ENCODE measurements at places on chromosomes 5 and 9. TPM values are rescaled to one million over a fixed set of nuclear protein-coding genes. Genes with fewer than 3 reads are reported as not detected.

- no peak for DNase-seq
Measured at GRCh38 chr9:30075022-30075421, 2309.4 kb upstream of the ACO1 start.

GRCh38 chr5:109242518-109242917 lies 167.3 kb downstream of the PJA2 start:
- no peak for DNase-seq

DNA sequence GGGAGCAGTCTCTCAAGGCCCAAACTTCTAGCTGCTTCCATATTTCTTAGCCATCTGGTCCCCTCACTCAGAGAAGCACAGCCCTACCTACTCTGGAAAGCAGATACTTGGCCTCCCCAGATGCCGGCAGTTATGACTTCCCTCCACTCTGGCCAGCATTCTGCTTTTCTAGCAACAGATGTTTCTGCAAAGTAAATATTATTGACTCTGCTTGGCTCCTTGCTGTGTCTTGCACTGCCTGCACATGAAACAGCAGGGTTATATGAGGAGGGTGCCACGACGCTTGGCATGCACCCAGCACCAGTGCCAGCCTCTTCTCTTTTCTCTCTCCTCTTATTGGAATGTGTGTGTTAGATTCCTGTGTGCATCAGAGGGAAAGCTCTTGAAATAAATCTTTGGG lies 99.7 kb downstream of the ARHGAP26 start:
- DNase-seq: no peak

DNA sequence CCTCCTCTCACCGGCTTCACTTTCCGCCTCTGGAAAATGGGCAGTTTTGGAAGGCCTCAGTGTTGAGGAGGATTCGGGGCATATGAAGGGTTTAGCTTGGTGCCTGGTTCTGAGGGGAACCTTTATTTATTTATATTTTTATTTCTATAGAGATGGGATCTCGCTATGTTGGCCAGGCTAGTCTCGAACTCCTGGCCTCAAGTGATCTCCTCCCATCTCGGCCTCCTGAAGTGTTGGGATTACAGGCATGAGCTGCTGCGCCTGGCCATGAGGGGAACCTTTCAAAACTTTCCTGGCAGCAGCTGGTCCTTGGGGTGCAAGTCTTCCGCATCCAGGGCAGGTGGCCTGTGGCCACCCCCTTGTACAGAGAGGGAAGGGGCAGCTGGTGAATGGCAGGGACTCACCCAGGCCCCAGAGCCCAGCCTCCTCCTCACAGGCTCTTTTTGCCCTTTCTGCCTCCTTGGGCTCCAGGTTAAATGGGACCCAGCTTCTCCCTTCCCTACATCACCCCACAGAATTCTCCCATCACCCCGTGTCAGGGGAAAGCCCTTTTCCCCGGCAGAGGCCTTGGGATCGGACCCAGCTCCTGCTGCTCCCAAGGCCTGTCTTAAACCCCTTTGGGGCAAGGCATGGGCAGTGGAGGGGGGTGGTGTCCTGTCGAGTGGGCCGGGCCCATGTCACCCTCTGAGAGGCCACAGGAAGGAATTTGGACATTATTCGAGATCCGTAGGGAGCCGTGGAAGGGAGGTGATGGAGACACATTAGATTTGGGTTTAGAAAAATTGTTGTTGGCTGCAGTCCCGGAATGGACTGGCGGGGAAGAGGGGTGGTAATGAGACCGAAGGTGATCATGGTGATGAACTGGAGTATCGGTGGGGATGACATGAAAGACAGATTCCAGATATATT lies 5.9 kb downstream of the NCS1 start:
- no peak for DNase-seq

DNA sequence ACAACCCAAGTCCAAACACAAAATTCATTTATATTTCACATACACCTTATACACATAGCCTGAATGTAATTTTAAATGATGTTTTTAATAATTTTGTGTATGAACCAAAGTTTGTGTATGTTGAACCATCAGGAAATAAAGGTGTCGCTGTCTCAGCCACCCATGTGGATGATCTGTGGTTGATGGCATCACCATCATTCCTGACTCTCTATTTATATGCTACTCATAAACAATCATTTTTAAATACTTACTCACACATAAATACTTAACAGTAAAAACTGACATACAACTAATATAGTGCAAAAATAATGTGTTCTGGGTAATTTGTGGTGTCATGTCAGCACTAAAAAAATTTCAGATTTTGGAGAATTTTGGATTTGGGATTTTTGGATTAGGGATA lies 38.4 kb downstream of the SMC5 start:
- DNase-seq: no peak

GRCh38 chr9:35666045-35666444 lies 1.1 kb upstream of the ARHGEF39 start:
- DNase-seq: no peak

DNA sequence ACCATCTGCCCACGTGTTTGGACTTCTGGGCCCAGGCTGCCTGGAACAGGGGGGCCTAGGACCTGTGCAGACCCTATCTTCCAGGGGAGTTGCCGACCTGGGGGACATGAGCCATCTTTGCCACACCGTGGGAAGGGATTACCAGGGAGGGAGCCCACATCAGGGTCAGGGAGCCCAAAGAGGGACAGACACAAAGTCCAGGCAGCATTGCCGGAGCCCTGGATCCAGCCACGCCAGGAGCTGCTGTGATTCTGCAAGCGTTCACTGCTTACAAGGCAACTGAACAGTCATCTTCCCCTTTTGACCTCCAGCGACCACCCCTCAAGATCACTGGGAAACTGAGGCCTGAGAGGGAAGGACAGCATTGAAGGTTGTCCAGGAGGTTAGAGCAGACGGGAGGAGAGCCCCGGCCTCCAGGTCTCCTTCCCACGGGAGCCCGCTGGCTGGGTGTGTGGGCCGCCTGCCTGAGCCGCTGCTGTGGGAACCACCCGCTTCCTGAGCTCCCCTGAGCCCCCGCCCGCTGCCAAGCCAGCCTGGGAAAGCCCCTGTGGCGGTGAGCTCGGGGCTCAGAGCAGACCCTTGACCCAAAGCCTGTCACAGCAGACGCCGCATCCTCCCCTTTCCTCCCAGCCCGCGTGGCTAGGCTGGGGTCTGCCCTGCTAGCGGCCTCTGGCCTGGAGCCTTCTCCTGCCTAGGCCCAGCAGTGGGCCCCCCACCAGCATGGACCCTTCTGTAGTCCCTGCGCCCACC lies 17.1 kb upstream of the NOTCH1 start:
- no peak for DNase-seq

- no peak for DNase-seq
Measured at GRCh38 chr5:59816654-59817300, 76.7 kb downstream of the PDE4D start.

DNA sequence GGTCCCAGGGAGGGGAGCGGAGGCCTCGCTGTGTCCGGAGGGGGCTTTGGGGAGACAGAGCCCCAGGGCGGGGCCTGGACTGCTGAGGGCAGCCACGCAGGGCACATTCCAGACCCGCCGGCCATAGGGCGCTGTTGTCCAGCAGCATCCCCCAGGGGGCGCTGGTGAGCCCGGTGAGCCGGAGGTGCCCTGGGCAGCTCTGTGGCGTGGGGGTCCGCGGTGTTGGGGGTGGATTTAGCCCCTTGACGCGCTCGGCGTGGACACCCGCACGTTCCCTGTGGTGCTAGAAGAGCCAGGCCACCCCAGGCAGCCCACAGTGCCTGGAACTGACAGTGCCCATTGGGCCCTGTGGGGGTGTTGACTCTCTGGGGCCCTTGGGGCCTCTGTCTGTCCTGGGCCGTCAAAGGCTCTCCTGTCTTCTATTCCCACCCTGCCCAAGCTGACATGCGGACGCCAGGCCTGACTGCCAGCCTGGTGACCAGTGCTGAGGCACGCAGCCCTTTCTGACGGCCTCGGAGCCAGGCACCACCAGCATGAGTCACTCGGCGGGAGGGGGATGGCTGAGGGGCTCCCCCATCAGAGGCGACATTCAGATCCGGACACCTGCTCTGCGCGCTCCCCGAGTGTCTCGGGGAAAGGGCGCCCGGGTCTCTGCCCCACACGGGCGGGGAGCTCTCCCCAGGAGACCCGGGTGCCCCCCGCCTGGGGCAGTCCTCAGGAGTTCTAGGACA lies 23.9 kb downstream of the TPPP start:
- no peak for DNase-seq

- no peak for DNase-seq
Measured at GRCh38 chr9:69748304-69748703, 11.5 kb downstream of the PTAR1 start.

GRCh38 chr5:33049298-33049697 lies 338.2 kb downstream of the NPR3 start:
- no peak for DNase-seq

GRCh38 chr5:75192264-75192663 lies 44.4 kb downstream of the ANKRD31 start:
- DNase-seq: no peak

DNA sequence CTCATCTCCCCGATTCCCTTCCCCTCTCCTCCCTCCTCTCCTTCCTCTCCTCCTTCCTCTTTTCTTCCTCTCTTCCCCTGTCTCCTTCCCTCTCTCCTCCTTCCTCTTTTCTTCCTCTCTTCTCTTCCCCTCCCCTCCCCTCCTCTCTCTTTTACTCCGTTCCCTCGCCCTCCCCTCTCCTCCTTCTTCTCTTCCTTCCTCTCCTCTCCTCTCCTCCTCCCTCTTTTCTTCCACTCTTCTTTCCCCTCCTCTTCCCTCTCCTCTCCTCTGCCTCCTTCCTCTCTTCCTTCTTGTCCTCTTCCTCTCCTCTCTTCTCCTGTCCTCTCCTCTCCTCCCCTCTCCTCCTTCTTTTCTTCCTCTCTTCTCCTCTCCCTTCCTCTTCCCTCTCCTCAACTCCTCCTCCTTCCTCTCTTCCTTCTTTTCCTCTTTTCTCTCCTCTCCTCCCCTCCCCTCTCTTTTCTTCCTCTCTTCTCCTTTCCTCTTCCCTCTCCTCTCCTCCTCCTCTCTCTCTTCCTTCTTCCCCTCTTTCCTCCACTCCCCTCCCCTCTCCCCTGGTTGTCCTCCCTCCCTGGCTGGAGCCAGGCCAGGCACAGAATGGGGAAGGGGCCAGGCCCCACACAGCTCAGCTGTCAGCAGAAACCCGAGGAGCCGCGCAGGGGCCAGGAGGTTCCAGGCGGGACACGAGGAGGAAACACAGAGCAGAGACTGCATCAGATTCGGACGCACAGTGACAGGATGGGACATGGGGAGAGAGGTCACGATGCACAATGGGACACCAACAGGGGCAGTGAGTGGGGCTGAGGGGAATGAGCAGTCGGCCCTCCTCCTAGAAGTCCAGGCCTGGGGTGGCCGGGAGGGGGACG lies 48.0 kb downstream of the CAMK2A start:
- no peak for DNase-seq

GRCh38 chr9:12726795-12727194 lies 33.6 kb downstream of the TYRP1 start:
- DNase-seq: no peak

DNA sequence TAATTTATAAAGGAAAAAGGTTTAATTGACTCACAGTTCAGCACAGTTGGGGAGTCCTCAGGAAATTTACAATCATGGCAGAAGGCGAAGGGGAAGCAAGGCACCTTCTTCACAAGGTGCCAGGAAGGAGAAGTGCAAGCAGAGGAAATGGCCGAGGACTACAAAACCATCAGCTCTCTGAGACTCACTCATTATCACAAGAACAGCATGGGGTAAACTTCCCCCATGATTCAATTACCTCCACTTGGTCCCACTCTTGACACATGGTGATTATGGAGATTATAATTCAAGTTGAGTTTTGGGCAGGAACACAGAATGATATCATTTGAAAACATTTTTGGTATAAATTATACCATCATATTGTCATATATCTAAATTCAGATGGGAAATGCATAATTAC lies 934.7 kb downstream of the CDH12 start:
- no peak for DNase-seq

DNA sequence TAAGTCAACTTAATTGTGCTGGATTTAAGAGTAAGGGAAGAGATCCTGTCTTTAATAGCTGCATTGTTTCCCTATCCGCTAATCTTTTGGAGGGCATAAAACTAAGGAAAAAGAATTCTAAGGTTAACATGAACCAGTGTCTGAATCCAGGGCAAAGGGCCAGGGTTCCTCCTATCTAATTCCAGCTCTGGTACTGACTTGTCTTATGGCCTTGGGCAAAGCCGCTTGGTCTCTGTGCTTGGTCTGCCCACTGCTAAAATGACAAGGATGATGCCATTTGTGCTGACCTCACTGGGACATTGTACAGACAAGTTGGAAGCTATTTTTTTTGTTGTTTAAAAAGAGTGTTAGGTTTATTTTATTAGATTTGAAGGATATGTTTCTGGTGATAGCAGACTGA lies 334.7 kb upstream of the PIK3R1 start:
- DNase-seq: no peak

GRCh38 chr5:116454417-116454927 lies 120.2 kb downstream of the SEMA6A start:
- DNase-seq: no peak

DNA sequence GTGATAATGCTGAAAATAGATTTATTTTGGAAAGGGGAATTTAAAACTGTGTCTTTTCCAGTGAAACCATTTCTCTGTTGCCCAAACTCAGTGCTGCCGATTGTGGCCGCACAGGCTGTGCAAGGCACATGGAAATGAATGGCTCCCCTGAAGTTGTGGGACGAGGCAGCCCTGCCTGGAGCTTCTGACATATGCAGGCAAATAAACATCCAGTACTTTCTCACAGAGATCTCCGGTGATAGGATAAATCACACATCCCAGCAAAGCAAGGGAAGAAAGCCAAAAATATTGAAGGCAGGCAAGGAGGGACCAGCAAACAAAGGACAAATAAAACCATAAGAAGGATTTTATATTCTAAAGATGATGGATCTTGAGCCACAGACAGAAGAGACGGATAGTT lies 464.5 kb downstream of the MTRR start:
- no peak for DNase-seq

GRCh38 chr9:136868644-136869043 lies 2.5 kb upstream of the EDF1 start:
- no peak for DNase-seq

DNA sequence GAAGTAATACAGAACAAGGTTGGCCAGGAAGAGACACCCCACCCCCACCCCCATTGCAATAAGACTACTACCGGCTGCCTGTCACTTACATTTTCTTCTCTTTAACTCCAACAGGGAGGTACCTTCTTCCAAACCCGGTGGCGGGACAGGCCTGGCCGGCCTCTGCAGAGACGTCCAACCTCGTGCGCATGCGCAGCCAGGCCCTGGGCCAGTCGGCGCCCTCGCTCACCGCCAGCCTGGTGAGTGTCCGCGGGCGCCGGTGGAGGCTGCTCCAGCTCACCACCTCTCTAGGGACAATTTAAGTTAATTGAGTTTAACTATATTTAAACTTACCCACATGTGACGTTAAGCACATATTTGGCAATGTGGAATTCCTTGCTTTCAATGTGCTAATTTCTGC lies 192.4 kb downstream of the MAST4 start:
- DNase-seq: no peak

DNA sequence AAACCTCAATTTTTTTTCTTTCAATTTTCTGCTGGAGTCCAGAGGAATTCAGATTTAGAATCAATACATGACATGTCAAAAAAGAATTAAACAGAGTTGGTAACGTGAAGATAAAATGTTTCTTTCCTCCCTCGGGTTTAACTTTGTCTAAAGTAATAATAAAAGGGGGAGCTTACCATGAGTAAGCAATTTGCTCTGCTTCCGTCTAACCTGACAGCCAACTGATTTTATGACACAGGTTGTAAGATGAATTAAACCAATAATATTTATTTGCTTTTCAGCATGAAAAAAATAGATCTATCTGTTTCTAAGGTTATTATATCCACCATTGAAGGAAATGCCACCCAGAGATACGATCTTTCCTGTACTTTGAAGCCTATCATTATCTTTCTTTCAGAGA lies 352.6 kb downstream of the OSTF1 start:
- no peak for DNase-seq

The UBE2QL1 gene
- polyA plus RNA-seq: 1.1 TPM

The ANGPTL2 gene
- polyA plus RNA-seq: 10.8 TPM

The MAML1 gene
- 35.6 TPM for polyA plus RNA-seq

The DAB2IP gene
- polyA plus RNA-seq: 41.5 TPM

The PPP2R2B gene
- polyA plus RNA-seq: 15.0 TPM

The CORO2A gene
- 1.7 TPM for polyA plus RNA-seq
